ENCODE measurements at places on chromosomes 5 and 9.

- DNase-seq: no peak
Observed at GRCh38 chr5:97102010-97102470, 40.4 kb downstream of the LIX1 start.

GRCh38 chr9:86337469-86338108 is 16.6 kb downstream of the TUT7 start:
- DNase-seq: no peak

GRCh38 chr5:138645778-138646575 is 70.8 kb upstream of the HSPA9 start:
- DNase-seq: no peak

GRCh38 chr9:70602321-70603019 is 188.0 kb upstream of the KLF9 start:
- peak; percentile 61 for DNase-seq

DNA sequence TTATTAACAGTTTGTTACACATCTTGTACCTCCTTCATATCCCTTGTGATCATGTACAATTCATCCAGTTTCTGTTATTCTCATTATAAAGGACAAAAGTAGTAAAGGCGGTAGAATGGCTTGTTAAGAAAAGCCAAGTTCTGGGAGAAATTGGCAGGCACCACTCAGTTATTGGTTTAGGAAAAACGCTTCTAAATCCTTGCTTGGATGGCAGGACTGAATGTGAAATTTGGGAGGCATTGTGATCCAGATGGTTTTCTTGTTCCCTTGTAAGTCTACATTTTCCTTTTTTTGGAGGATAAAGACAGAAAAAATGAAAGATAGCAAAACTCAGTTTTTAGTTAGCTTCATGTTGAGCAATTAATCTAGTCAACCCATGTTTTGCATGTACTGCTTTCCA is 130.2 kb downstream of the MAT2B start:
- DNase-seq: no peak

- no peak for DNase-seq
Observed at GRCh38 chr9:82810915-82811314, 252.0 kb downstream of the RASEF start.

DNA sequence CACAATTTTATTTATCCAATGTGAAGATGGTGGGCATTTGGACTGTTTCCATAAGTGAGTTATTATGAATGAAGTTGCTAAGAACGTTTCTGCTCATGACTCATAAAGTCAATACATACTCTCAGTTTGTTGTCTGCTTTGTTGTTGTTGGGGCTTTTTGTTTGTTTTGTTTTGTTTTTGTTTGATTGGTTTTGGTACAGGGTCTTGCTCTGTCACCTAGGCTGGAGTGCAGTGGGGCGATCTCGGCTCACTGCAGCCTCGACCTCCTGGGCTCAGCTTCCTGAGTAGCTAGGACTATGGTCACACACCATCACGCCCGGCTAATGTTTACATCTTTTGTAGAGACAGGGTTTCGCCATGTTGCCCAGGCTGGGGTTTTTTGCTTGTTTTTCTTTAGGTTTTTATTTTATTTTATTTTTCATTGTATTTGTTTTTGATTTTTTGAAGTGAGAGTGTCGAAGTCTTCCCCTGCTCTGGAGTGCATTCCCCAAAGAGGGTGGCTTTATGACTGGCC is 18.0 kb downstream of the TRIM7 start:
- no peak for DNase-seq

DNA sequence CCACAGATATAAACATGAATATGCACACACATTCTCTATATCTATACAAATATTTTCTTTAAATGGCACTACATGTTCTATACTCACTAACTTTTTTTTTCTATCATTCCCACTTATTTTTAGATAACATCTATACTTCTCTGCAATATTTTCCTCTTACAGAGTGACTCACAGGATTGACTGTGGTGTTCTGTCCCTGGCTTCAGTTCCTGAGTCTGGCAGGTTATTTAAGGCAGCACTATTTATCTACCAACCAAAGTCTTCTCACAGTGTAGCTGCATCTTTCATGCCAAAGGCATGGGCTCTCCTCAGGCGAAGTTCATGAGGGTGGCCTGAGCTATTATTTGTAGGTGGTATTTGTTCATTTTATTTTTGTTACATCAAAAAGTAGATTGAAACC is 409.0 kb downstream of the PRR16 start:
- DNase-seq: no peak

DNA sequence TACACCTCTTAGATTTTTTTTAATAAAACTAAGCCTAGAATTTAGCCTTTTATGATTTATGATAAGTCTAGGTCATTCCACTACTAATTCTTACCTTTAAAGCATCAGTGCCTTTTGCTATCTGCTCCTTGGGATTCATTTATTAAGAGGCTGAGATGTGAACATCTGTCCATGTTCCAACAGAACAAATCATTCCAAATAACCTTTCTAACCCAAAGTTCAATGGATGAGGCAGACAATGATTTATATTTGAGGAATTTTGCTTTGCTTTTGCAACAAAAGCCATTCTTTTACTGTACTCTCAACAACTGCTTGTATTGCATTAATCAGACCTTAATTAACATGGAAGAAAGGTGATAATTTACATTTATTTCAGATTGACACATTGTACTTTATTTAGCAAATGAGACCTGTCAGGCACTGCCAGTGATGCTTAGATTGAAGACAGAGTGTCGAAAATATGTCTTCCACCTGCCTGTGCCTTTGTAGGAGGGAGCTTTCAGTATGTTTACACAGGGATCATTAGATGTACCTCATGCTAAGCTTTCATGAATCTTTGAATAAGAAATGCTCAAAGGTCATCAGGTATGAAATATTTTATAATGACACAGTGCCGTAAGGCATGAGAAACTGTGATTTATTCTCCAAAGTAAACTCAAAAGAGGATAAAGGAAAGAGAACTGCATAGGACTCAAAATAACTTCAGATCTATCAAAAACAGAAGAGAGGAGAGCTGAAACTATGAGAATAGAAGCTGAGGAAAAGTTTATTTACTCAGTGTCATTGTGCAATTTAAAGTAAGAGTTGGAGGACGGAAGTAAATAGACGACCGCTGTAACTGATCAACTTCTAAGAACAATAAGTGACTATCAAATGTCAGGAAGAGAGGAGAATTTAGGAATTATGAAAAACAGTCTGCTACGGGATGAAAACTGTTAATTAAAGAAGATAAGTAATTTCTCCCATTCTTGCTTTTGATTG is 36.7 kb upstream of the IZUMO3 start:
- DNase-seq: no peak

GRCh38 chr5:131206772-131207171 is 36.0 kb downstream of the LYRM7 start:
- DNase-seq: no peak

DNA sequence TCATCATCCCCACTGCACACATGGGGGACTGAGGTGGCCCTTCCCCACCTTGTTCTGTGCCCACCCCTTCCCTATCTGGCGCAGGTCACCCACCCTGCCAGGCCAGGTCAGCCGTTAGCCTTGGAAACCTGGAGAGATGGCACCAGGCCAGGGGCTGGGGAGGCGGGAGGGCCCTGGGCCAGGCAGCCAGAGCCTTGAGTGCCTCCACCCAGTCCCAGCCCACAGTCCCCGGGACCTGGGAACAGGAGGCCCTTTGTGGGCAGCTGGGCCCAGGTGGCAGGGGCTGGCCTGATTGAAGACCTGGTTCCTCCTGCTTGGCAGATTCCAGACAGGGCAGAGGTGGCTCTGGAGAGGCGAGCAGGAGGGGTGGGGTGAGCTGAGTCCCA is 70.6 kb downstream of the LRSAM1 start:
- DNase-seq: no peak

DNA sequence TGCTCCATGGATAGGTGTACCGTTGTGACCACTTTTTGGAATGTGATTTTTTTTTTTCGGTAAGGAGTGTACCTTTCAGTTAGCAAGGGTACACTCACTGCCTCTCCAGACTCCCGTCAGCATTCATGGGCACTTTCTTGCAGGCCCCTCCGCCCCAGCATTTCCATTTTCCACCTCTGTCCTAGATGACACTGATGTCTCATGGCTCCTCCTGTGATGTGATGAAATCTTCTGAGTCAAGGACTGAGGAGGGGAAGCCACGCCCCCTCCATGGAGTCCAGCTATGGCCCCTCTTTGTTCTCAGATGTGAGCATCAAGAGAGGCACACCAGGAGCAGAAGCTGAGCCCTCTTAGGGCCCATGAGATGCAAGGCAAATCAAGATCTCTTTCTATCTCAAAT is 61.8 kb downstream of the CTSL start:
- no peak for DNase-seq

GRCh38 chr5:31366941-31367340 is 165.0 kb downstream of the DROSHA start:
- no peak for DNase-seq

DNA sequence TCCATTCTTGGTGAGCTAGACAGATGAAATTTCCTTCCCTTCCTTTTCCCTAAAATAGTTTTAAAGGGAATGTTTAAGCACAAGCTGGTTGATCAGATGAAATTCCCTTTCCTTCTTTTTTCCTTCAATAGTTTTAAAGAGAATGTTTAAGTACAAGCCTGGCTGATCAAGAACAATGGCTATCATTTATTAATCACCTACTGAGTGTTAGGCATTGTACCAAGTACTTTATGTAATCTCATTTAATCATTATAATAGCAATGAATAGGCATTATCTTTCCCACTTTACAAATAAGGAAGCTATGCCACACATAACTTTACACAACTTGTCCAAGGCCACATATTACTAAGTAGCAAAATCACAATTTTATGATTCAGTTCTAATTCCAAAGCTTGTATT is 152.0 kb upstream of the ACOT12 start:
- no peak for DNase-seq

- no peak for DNase-seq
Observed at GRCh38 chr9:133527444-133527920, 2.7 kb upstream of the MYMK start.

GRCh38 chr5:6505416-6505755 is 56.7 kb downstream of the UBE2QL1 start:
- no peak for DNase-seq

DNA sequence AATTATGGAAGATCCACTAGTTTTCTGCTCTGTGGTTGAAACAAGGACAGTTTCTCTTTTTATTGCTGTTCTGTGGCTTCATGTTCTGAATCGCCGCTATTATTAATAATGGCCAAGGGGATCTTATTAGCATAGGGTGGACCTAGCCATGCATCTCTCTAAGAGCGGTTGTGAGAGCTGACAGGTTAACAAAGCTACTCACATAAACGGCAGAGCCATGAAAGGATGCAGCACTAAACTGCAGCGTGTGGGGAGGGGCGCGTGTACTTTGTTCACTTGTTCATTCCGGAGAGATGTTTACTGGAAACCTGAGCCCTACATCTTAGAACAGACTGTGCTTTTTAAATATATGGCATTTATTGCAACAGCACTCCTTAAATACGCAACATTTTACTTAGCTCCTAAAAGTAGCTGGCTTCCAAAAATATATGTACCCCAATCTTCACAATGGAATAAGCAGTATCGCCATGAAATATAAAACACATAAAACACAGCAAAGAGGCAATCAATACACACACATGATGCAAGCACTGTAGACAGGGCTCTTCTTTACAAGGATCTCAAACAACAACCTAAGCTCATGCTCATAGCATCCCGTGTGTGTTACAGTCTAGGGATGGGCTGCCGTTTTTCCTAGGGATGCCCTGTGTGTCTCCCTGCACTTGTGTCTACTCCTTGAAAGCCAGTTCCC is 424.6 kb downstream of the MED10 start:
- no peak for DNase-seq

GRCh38 chr9:81141961-81142360 is 547.4 kb downstream of the TLE1 start:
- no peak for DNase-seq

DNA sequence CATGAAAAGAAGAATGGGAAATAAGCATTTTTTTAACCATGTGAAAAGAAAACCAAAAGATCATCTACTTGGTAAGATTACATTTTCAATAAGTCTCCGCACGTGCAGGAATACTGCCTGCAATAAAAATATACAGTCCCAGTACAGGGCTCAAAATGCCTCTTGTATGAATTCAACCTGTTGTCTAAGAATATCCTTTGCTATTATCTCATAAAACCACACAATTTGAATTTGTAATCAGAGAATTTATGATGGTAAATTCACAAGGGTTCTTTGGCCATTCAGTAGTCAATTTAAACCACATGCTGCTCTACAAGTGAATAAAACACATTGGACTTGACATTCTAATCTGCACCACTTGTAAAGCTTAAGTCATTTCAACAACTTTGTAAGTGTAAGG is 46.6 kb downstream of the ST8SIA4 start:
- DNase-seq: no peak

DNA sequence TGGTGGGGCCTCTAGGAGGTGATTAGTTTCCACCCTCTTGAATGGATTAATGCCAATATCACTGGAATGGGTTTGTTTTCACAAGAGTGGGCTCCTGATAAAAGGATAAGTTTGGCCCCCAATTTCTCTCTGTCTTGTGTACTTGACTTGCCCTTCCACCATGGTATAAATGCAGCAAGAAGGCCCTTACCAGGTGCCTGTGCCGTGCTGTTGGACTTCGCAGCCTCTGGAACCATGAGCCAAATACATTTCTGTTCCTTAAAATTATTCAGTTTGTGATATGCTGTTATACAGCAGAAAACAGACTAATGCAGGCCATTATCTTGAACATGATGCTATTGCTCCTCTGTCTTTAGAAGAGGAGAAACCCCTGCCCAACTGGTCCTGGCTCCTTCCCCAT is 17.8 kb upstream of the BRD3 start:
- no peak for DNase-seq

DNA sequence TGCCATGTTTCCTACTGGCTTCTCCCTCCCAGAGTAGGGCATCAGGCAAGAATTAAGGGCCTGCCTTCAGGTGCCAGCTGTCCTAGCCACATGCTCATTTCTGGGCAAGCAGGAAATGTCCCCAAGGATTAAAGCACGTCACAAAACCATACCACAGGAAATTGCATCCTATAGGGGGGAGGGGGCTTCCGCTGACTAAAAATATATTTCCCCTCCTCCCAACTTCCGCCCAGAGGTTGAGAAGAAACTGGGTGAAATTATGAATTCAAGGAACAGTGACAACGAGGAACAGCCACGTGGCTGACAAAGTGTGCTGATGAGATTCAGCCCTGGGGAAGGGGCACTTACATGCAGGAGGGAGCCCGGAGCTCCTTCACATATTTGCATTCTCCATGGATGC is 4.1 kb downstream of the HBEGF start:
- no peak for DNase-seq

DNA sequence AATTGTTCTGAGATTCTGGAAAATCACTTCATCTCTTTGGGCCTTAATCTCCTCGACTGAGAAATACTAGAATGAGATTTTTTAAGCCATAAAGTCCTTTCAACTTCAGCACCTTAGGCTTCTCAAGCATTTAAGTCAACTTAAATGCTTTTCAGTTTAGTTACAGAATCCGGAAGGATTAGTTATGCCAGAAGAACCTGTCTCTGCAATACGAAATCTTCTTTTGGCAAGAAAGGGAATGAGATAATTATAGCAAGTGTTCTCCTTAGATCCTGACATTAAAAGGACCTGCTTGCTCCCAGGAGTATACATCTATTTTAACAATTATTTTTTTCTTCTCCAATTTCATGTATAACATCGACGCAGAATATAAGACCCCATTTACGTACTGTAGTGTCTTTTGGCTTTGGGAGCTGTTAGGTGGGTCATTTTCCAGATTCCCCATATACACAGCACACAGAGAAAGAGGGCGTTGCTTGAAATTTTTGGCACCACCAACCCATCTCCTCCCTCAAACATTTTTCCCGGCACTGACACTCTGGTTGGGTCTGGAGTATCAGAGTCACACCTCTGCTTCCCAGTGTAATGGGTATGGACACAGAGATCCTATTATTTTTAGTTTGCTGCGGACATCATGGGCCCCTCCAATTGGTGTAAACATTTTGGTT is 43.6 kb upstream of the CLINT1 start:
- no peak for DNase-seq

- DNase-seq: no peak
Observed at GRCh38 chr5:35990941-35991611, at the start of gene UGT3A1. UGT3A1 (minus strand) TSS chr5:35991390; CDS start chr5:35991240, 150 bp downstream.
